Endothelial cell of umbilical vein (primary cell): ENCODE measurements at places on chromosomes 4 and X. TPM values are rescaled to one million over a fixed set of nuclear protein-coding genes. Genes with fewer than 3 reads are reported as not detected.

DNA sequence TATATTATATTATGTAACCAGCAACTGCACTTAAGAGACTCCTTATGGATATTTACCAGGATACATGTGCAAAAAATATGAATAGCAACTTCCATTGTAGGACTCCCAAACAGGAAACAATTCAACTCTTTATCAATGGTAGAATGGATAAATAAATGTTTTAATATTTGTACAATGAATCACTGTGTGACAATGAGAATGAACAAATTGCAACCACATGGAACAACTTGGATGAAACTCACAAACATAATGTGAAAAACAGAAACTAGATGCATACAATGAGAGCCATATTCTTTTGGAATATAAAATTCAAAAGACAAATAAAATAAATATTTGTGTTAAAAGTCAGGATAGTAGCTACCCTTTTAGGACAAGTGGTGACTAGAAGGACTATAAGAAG lies 1015.7 kb downstream of the TECRL start:
- no peaks in the 10 kb centered on the region for H3K27me3 ChIP-seq
- DNase-seq: no peak
- no peaks in the 10 kb centered on the region for H3K36me3 ChIP-seq
- H3K27ac ChIP-seq: no peak overlapping the region
- H3K4me1 ChIP-seq: no peaks in the 10 kb centered on the region

DNA sequence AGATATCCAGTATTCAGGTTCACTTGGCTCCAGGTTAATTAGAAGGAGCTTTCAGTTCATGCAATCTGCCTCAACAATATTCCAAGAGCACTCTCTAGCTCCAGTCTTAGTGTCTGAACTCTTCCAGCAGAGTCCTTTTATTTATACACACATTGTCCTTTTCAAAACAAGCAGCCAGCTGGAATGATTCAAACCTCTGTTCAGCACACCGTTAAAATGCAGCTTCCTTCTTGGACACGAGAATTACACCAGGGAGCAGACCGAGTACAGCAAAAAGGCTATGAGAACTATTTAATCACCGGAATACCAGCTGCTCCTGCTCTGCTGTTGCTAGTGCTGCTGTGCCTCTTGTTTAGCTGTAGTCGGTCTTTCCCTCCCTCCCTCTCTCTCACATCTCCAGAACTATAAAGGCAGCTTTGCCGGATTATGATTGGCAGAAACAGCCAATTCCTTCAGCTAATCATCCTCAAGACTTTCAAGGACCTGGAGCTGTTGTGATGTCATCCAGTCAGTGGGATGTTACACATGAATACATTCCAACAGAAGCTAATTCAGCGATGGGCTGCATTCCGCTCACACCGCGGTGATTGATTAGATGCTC lies at the start of gene NDST4:
Gene NDST4 (minus strand): TSS at position 115 of the 601 bp plus-strand sequence. CDS start 36,584 bp downstream, outside the sequence.
- no peak within 1 kb of the TSS for H3K27ac ChIP-seq
- H3K36me3 ChIP-seq: no peaks in the 10 kb centered on the region
- no peak for DNase-seq

Gene SETD7
- 36.4 and 39.9 TPM in 2 replicates for total RNA-seq

DNA sequence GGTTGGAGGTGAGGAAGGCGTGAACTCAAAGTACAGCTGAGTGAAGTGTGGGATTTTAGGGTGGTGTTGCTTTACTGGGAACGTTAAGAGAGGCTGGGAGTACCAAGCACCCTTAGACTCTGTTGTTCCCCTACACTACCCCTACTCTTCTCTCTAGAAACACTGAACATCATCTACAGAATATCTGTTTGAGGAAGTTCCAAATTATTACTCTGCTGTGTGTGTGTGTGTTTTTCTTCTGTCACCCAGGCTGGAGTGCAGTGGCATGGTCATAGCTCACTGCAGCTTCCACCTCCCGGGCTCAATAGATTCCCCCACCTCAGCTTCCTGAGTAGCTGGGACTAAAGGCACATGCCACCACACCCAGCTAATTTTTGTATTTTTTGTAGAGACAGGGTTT lies 76.7 kb upstream of the AP1S2 start:
- H3K27ac ChIP-seq: no peak overlapping the region
- H3K36me3 ChIP-seq: no peaks in the 10 kb centered on the region
- no peaks in the 10 kb centered on the region for H3K27me3 ChIP-seq

DNA sequence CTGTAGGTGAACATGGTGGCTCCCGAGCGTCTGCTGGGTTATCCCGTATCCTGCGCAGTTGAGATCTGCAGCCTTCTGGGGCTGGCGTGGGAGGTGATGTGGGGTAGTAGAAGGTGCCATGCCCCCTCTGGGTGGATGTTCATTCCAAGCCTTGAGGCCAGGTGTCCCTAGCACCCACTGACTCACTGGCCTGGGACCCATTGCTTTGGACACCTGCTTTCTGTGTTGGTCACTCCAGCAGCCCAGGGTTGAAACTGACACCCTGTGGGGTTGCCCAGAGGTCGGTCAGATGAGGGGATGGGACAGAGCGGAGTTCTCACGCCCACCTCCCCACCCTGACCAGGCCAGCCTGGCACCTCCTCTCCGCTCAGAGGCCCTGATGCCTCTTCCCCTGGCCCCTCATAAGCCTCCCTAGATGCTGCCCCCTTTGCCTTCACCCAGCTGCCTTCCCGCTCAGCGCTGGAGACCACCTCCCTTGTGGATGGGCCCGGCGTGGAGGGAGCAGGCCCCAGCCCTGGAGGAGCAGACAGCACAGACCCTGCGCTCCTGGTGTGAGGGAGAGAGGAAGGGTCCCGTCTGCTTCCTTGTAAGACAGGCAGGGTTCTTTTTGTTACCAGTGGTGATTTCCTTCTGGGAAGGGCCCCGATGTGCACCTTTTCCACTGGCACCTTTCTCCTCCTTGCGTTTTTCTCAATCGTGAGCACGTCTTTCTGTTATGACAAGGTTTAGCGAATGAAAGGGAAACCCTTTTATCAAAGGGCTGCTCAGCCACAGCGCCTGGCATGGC lies 2.0 kb downstream of the DOK7 start:
- H3K27ac ChIP-seq: no peak overlapping the region
- no peaks in the 10 kb centered on the region for H3K4me1 ChIP-seq
- peaks cover 7% of the 10 kb centered on the region for H3K27me3 ChIP-seq
- no peaks in the 10 kb centered on the region for H3K36me3 ChIP-seq

DNA sequence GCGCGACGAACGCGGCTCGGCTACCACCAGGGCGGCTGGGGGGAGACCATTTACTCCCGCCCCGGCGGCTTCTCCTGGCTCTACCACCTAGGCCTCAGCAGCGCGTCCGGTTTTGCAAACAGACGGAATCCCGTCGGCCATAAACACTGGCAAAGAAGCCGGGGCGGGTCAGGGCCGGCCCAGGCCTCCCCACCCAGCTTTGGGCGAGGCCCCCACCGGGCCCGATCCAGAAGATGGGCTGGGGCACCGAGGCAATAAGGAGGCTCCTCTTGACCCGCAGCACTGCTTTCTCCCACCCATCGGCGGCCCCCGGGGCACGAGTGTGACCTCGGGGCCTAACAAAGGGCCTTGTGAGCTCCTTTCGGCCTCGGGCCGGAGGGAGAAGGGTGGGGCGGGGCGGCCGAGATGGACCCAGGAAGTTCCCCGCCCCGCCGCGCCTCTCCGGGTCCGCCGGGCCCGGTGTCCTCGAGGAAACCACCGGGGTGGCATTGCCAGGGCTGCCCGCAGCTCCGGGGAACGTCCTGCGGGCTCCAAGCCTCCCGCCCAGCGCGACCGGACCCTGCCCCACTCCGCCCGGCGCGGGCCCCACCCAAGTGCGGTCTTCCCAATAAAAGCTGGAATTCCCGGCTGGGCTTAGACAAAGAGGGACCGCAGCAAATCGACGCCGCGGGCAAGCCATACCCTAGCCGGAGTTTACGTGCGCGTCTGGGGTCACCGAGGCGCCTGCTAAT lies 5.9 kb downstream of the BCOR start:
- DNase-seq: no peak
- H3K27me3 ChIP-seq: no peaks in the 10 kb centered on the region
- H3K27ac ChIP-seq: no peak overlapping the region
- H3K4me1 ChIP-seq: peaks cover 17% of the 10 kb centered on the region

- no peak for DNase-seq
- no peaks in the 10 kb centered on the region for H3K27me3 ChIP-seq
- H3K4me1 ChIP-seq: no peaks in the 10 kb centered on the region
- H3K4me3 ChIP-seq: no peak overlapping the region
These were observed 268.3 kb downstream of the TMA16 start for GRCh38 chr4:163762741-163763140.

Gene BEND2
- not detected in 2 replicates for total RNA-seq

Gene CNGA1
- not detected in 2 replicates for total RNA-seq
